GM12878 (cell line): ENCODE measurements at places on chromosomes 1 and 21.
A peak's percentile ranks its signal among the peaks of the same experiment; 100 is the strongest.

DNA sequence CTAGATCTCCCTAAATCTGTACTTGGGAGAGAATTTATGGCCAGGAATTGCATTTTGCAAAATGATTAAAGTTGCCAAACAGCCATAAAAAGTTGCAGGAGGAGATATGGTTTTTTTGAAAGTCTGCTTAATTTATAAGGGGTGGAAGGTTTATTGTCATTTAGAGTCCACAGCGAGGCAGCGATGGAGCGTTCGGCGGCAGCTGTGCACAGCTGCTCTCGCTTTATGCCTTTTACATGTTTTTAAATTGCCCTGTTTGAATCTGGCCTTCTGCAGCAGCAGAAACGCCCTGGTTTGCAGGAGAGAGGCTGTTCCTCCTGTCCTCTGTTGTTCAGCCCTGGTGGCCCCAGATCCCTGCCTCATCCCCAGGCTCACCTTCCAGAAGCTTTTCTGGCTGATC lies 144.9 kb upstream of the POU3F1 start:
- DNase-seq, result no peak

- DNase-seq, result no peak
Observed at GRCh38 chr1:74964508-74965102, 169.6 kb upstream of the LHX8 start.

GRCh38 chr1:156082309-156083091 lies at the start of gene MEX3A:
MEX3A (minus strand) TSS chr1:156082465; CDS start chr1:156081998, 467 bp downstream.
- DNase-seq, result no peak

GRCh38 chr1:57881639-57882038 lies 457.8 kb upstream of the DAB1 start:
- no peak for DNase-seq

DNA sequence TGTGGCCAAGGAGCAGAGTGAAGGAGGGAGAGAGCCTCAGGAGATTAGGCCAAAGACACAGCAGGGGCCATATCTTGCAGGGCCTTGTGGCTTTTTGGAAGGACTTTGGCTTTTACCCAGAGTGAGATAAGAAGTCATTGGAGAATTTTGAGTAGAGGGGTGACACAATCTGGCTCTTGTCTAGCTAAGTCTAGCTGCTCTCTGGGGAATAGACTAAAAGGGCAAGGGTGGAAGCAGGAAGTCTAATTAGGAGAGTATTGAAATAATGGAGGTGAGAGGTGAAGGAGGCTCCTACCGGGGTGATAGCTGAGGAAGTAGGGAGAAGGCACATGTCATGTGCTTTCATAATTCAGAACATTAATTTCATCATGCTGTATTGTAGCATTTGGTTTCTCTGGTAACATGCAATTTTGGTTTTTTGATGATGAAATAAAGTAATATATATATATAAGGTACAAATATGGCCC lies 34.3 kb upstream of the KCNA3 start:
- DNase-seq, result no peak

DNA sequence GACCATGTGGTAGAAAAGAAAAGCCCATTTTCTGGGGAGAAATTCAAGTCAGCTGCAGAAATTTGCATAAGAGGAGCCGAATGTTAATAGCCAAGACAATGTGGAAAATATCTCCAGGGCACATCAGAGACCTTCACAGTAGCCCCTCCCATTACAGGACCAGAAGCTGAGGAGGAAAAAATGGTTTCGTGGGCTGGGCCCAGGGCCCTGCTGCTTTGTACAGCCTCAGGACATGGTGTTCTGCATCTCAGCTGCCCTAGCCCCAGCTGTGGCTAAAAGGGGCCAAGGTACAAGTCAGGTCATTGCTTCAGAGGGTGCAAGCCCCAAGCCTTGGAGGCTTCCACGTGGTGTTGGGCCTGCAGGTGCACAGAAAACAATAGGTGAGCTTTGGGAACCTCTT lies 108.3 kb downstream of the DMRTB1 start:
- no peak for DNase-seq

DNA sequence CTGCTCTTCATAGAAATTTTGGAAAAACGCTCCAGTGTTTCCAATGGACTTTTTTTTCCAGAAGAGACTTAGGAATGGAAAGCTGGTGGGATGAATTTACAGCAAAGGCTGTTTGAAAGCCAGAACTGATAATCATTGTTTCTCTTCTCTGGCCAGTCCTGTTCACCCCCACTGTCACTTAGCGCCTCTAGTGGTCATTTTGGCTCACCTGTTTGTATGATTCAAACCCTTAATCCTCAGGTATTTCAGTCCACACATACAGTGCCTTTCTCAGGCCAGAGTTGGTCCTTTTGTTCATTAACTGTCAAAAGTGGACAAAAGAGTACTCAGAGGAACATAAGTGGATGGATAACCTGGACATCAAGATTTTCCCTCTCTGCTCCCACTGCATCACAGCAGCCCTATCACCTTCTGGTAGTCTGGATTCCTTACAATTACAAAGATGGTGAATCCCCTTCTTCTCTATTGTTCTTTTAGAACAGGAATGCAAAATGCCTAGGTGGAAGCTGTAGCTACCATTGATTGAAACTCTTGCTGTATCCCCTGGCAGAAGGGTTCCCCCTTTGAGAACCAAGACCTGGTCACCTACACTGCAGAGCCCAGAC lies 177.6 kb upstream of the OLFM3 start:
- DNase-seq, result no peak

DNA sequence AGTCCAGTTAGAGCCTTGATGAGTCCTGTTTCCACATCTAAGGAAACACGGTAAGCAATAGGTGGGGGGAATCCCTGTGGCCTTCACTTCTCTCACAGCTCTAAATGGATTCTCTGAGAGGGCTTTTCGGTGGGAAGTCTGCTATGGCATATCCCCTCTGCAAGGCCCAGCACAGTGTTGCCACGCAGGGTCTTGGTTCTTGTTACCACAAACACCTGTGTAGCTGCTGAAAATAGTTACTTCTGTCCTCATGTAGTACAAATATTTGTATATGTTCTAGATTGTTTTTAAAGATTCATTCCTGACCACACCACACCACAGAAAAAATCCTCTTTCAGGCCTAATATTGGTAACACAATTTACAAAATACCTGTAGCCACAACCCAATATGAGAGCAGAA lies 5.6 kb downstream of the ACTA1 start:
- no peak for DNase-seq

DNA sequence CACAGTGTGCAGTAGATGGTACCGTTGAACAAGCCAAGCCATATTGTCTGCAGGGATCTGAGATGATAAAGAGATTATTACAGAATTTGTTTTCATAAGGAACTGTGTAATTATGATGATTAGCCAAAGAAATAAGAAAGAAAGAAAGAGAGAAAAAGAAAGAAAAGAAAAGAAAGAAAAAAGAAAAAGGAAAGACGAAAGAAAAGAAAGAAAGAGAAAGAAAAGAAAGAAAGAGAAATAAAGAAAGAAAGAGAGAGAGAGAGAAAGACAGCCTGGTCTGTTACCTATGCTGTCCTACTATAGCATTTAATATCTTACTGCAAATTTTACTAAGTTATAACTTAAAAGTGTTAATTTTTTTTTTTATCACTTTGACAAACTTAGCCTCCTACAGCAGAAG lies 43.6 kb downstream of the KCNK1 start:
- DNase-seq, result no peak

- no peak for DNase-seq
Observed at GRCh38 chr1:156383023-156383422, 14.0 kb downstream of the RHBG start.

DNA sequence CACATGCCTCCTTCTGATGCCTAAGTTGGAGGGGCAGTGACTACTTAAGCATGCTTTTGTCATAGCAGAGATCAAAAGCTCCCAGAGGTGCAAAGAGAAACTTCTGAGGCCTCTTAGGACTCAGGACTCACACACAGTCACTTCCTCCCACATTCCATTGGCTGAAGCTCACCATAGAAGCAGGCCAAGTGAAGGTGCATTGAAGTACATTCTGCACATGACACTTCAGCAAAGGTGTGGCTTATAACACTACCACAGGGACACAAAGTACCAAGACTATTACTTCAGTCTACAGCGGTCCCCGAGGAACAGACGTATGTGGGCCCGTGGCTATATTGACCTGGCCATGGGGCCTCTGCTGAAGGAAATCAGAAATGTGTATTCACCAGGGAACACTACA lies 2.5 kb upstream of the POGK start:
- no peak for DNase-seq

DNA sequence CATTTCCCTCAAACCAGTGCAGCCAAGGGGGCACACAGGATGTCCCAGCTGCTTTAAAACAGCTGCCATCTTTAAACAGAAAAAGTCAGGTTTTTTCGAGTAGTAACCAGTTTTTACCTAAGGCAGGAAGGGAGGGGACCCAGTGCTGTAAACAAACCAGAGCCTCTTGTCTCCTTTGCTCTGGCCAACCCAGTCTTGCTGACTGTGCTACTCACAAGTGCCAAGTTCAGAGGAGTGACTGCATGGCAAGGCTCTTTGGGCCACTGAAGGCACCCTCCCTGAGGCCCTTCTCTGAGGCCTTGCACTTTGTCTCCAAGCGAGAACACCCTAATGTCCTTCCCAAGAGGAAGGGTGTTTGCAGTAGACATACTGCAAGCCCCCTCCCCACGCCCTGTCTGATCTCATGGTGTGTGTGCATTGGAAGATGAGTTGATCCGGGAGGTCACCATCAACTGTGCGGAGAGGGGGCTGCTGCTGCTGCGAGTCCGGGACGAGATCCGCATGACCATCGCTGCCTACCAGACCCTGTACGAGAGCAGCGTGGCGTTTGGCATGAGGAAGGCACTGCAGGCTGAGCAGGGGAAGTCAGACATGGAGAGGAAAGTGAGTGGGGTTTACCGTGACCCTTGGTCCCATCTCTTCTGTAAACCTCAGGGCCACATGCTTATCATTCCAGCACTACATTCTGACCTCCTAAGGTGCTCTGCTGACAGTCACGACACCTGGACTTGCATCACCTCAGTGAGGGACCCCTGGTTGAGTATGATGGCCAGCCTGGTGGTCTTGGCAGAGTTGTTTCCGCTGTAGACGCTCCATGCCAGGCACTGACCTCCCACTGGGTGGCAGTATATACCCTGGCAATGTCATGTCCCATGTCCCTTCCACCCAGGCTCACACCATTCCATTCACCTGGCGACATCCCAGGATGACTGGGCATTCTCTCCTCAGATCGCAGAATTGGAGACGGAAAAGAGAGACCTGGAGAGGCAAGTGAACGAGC lies 4.7 kb downstream of the DNALI1 start:
- no peak for DNase-seq

DNA sequence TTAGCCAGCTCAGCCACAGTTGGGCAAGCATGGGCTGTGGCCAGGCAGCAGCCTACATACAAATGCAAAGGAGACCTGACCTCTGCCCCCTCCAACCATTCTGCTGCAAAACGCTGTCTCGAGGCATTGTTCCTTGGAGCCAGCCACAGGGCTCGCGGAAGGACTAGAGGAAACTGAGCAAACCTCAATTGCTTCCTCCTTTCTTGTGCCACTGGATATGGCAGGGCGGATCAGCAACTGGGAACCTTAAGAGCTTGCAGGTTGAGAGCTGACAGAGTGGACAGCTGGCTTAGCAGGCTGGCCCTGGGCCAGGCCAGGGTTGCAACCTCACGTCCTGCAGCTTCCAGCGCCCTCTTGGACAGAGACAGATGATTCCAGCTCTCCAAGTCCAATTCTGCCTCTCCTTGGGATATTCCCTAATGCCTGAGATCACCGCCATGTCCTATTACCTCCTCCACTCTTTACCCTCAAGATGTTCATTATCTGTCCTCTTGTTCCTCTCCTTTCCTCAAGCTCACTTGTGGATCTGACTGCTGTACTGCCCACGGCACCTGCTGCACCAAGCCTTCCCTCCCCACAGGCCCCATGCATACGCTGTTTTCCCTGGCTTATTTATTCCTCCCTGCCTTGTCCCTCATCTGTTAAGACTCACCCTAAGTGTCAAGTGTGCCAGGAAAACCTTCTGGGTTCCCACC lies 67.5 kb downstream of the SDC3 start:
- DNase-seq, result no peak

DNA sequence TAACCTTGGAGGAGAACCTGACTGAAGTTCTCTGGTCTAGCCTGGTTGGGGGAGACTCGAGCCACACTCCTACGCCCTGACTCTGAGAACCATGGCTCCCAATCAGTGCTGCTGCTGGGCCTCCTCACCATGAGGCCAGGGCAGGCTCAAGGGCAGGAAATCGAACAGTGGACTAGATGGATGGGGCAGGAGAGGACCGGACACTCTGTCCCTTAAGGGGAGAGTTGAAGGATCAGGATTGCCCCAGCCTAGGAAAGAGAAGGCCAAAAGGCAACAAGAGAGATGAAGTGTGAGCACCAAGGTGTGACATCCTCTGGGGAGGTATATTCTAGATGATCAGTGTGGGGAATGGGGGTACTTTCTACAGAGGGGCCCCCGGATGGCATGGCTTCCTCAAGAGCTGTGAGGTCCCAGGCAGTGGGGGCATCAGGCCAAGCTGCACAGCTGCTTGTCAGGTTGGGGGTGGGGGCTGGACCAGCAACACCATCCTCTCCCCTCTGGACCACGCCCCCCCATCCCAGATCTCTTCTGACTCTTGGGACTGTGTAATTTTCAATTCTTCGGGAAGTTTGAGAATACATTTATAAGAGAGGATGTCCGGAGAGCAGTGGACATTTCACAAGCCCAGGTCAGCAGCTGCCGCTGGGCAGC lies 34.0 kb downstream of the MX1 start:
- DNase-seq, result no peak

GRCh38 chr1:2580691-2581090 lies 5.9 kb upstream of the PRXL2B start:
- DNase-seq, result no peak

DNA sequence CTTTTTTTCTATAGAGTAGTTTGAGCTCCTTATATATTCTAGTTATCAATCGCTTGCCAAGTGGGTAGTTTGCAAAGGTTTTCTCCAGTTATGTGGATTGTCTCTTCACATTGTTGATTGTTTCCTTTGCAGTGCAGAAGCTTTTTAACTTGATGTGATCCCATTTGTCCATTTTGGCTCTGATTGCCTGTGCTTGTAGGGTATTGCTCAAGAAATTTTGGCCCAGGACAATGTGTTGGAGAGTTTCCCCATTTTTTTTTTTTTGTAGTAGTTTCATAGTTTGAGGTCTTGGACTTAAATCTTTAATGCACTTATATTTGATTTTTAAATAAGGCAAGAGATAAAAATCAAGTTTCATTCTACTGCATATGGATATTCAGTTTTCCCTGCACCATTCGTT lies 774.8 kb upstream of the ADAMTS5 start:
- no peak for DNase-seq

GRCh38 chr1:1966071-1966740 lies 37.4 kb downstream of the CFAP74 start:
- no peak for DNase-seq

GRCh38 chr1:184973272-184974055 lies 844 bp downstream of the NIBAN1 start:
- DNase-seq, result peak; percentile 56

DNA sequence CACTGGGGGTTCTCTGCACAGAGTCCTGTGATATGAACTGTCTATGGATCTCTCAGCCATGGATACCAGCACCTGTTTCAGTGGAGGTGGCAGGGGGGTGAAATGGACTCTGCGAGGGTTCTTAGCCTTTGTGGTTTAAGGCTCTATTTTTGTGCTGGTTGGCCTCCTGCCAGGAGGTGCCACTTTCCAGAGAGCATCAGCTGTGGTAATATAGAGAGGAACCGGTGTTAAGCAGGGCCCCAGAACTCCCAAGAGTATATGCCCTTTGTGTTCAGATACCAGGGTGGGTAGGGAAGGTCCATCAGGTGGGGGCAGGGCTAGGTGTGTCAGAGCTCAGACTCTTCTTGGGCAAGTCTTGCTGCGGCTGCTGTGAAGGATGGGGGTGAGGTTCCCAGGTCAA lies 330.0 kb upstream of the PLD5 start:
- no peak for DNase-seq

GRCh38 chr1:150383631-150384324 lies 19.8 kb downstream of the RPRD2 start:
- no peak for DNase-seq
